ENCODE measurements at places on chromosomes 7 and 10.

GRCh38 chr7:68321076-68321639, 1277.1 kb upstream of the AUTS2 start:
- peak; percentile 96 for DNase-seq

GRCh38 chr10:105950410-105950809, 1214.1 kb downstream of the SORCS1 start:
- DNase-seq: no peak

DNA sequence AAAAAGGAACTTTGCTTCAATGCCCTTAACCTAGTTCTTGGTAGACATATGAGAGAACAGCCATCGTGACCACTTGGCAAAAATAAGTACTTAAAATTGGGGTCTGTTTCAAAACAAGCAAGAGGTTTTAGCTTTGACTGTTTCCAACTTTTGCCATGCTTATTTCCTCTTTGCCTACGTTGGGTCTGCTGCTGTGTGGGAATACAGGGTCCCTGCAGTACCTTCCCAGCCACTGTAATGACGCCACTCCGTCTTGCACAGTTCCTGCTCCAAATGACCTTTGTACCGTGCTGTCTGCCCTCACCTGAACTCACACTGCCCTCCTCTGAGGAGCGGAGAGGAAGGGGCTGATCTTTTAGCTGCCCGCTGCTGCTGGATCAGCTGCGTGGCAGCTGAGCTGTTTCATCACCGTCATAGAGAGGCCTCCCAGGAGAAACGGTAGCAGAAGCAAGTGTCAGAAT, 133.1 kb downstream of the MAPK8 start:
- DNase-seq: no peak

GRCh38 chr10:126407831-126408230, 19.6 kb upstream of the ADAM12 start:
- no peak for DNase-seq

- no peak for DNase-seq
Measured at GRCh38 chr10:51468424-51468823, 231.0 kb downstream of the CSTF2T start.

DNA sequence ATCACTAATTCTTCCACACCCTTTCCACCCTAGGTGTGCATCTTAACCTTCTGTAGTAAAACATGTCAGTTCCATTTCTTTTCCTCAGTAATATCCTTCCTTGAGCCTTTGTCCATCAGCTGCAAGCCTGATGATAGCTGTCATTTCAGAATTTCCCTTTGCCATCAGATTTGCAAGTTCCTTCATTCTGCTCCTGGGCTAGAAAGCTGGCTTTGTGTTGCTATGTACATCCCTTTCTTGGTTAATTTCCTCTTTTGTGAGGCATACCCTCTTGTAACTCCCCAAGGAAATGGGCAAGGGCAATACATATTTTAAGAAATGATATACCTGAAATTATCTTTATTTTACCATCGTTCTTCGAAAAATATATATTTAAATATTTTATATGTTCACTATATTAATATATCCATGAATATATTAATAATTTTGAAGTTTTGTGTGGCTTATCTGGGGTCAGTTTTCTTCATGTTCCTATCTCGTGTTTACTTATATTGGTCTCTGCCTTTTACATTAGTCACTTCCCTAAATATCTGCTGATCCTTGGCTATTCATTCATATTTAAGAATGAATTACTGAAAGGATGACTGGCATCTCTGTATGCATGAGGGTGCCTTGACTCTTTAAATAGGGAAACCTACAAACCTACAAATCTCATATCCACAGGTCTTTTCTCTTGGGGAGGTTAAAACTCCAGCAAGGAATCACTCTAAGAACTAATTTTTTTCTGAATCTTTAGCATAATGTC, 143.8 kb downstream of the ZNF22 start:
- DNase-seq: no peak

DNA sequence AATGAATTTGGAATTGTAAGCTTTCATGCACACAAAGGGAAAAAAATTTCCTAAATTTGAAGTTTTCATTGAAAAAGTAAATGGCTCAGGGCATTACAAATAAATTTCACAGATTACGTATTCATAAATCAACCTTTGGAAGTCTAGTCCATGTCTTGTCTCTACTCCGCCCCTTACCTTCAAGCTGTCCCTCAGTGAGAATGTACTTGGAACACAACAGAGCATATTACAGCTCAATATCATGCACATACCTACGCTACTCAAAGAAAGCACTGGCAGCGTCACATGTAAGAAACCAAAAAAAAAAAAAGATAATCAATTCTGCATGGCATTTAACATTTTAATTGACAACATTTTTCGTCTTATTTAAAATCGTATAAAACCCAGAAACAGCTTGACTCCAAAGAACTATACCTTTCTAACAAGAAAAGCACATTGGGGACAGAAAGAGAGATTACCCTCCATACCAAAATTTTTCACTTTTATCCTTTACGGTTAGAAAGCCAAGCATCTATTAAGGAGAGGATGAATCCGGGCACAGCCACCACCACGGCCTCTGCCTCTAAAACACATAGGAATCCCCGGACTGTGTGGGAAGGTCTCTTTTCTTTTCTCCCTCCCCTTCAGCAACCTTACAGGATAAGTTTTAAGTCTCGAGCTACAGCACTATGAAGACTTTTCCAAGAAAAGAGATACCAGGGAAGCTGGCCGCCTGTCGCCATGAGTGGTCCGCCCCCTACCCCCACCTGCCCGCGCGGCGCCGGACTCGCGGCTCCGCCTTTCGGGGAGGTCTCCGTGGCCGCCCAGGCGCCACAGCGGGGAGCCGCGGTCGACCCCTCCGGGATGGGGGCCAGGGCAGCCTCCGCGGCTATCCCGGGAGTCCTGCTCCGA, 1.1 kb downstream of the JMJD1C start:
- no peak for DNase-seq

GRCh38 chr7:39453743-39454355, 112.4 kb upstream of the YAE1 start:
- peak; percentile 49 for DNase-seq

- no peak for DNase-seq
Measured at GRCh38 chr10:76885816-76886215, 751.8 kb downstream of the KCNMA1 start.

GRCh38 chr10:84549368-84550165, 221.2 kb downstream of the CCSER2 start:
- DNase-seq: peak; percentile 63

GRCh38 chr10:59622320-59623132, 87.1 kb downstream of the SLC16A9 start:
- DNase-seq: peak; percentile 1

DNA sequence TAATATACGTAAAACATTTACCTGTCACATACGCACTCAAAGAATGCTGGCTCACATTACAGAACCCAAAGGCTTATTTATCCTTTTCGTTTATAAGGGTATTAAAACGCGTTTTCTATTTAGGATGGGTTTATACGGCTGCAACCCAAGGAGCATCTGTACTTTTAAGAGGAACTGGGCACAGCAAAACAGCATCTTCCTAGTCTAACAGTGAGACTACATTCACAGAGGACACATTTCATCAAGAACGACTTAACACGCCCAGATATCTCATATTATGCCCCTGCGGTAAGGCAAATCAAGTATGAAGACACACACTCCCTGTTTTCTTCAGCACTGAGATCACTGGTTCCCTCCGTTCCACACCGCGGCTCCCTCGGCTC, 533 bp upstream of the DMTF1 start:
- DNase-seq: no peak

DNA sequence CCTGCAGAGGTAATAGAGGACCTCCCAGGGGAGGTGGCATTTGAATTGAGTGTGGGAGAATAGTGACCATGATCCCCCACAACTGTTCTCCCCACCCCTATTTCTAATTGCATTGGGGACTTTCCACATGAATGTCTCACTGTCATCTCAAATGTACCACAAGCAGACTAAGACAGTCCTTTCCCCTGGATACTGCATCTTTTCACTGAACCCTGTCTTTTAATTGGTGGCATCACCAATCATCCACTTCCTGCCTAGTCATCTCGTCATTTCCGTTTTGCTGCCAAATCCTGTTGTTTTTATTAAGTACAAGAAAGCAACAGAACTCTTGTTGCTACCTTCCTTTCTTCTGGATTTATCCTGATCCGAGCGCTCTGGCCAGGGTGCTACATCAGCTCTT, 120.3 kb downstream of the NRP1 start:
- DNase-seq: no peak

GRCh38 chr7:65722361-65722792, 150.5 kb upstream of the VKORC1L1 start:
- peak; percentile 7 for DNase-seq

DNA sequence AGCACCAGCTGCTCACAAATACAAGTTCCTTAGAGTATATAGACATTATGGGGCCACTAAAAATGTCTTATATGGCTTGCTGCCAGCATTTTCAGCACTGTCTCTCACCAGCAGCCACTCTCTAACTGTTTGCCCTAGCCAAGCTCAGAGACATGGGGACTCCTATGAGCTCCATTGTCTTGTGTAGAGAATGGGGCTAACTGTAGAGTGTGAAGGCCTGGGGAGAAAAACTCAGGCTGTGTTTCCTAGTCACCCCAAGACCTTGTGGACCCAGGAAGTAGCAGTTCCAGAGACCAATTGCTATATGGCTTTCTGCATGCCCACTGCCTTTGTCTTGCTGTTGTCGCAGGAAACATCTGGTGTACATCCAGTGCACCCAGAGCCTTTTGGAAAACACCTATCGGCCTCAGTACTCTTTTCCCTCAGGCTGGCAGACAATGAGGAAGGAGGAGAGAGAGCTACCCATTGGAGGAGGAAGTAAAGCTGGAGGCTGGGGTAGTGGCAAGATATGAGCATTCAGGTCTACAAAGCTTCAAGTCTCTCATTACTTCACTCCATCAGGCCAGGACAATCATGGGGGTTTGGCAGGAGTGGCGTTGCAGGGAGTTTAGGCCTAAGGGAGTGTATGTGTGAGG, 28.4 kb downstream of the ENTPD1 start:
- DNase-seq: peak; percentile 78

DNA sequence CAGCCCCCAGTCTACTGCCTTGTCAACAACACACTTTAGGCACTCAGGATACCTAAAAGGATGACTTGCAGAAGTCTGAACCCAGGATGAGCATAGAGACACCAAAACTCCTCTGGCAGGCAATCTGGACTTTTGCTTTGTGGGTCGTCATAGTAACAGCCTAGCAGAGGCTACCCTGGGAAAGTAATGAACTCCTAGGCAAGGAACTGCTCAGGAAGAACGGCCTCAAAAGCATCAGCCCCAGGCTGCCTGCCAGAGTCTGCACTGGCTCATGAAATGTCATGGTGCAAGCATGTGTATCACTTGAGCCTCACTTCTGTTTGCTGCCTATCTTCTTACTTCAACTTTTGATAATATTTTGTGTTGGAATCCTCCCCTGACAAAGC, 715.1 kb downstream of the GRID1 start:
- DNase-seq: no peak

DNA sequence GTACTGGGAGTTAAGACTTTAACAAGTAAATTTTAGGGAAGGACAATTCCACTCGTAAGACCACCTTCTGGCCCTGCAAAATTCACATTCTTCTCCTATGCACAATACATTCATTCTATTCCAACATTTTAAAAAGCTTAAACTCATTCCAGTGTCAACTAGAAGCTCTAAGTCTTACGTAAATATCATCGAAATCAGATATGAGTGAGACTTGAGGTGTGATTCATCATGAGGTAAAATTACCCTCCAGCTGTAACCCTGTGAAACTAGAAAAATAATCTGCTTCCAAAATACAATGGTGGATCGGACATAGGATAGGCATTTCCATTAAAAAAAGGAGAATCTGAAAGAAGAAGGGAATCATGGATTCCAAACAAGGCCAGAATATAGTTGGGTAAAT, 370.3 kb downstream of the CDC14C start:
- DNase-seq: no peak

- no peak for DNase-seq
Measured at GRCh38 chr10:117622471-117623184, 80.1 kb downstream of the EMX2 start.

DNA sequence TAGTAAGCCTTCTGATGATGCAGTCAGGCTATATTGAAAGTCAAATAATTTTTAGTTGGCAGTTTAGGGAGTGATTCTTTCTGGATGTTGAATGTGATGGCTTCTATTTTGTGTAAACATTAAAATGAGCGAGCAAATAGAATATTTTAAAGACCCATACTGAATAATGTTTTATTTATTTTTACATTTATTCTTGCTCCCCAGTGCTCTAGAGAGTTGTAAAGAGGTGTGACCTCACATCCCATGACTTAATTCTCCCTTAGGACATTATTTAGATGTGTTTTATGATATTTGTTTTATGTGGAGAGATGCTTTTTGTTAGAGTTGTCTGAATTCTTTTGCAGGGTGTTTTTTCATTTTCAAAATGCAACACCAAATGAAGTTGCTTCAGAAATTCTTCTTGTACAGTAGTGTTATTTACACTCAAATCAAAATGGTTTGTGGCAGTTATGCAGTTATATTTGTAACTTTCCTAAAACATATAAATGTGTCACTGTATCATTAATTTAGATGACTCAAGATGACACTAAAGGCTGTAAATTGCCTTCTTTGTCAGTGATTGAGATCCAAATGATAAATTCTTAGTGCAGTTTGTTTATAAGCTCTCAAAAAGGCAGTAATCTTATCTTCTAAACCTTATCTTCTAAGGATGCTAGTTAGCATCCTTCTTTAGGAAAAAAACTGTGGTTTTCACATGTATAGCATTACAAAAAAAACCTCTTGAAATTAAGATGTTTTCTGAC, 12.4 kb downstream of the UMAD1 start:
- no peak for DNase-seq

GRCh38 chr10:19812976-19813375, 3.3 kb upstream of the PLXDC2 start:
- DNase-seq: no peak

DNA sequence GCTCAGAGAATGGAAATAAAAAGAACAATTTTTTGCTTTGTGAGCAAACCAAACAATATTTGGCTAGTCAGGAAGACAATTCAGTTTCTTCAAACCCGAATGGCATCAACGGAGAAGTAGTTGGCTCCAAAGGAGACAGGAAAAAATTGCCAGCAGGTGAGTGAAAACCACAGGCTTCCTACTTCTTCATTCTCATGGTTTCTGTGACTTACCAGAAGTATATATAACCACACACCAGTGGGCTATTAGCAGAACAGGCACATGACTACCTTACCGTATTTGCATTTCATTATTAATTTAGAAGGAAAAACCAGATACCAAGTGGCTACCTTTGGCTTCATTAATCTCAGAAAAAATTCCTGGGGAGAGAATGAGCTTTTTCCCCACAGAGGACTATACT, 8.8 kb downstream of the TDRD1 start:
- no peak for DNase-seq

Data from NCI-H524 (cell line).